SHP77 treated with DMSO at 0.1 percent for 48 hours (cell line): ENCODE measurements at places on chromosomes 16 and 17.

DNA sequence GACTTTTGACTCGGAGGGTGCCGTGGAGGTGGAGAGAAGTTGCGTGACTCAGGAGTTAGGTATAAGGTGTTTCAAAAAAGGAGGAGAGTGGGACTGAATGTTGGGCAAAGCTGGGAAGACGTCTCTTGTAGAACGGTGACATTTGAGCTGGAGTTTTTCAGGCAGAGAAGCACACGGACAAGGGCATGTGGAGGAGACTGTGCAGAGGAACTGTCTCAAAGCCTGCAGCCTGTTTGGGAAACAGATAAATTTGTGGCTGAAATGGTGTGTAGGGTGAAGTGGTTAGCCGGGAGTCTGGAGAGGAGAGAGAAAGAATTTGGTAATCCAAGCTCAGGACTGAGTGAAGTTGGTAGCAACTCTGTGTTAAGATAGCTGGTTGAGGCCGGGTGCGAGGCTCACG lies 9.8 kb downstream of the USP10 start:
- no peak for DNase-seq

DNA sequence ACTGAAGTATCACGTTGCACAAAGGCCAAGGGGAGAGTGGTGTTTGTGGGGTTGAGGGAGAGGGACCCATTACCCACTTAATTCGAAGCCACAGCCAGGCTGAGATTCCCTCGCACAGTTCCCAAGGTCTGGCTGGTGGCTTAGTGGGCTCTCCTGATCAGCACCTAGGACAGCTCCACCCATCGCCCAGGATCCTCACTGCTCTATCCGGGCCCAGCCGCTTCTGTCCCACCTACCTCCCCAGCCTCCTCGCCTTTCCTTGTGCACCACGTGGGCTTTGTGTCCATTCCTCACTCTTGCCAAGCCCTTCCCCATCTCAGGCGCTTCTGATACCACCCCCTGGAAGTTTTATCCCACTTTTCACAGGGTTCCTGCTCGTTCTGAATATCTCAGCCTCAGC lies 163.5 kb downstream of the CCT6B start:
- DNase-seq = no peak

DNA sequence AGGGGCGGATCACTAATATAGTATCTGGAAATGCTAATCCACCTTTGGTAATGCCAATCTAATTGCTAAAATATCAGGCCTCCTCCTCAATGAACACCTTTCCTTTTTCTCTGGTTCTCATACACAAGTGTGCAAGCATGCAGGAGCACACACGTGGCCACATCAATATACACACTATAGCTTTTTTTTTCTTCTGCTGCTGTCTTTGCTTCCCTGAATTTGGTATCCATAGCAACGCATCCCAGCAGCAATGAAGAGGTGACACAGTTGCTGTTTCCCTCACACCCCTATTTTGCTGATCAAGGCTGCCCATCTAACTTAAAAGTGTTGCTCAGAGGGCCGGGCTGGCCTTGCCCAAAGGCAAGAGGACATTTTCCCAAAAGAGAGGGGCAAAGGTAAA lies 15.4 kb downstream of the NOG start:
- DNase-seq = no peak

- no peak for DNase-seq
Observed at GRCh38 chr17:50511058-50511457, 2.8 kb downstream of the MYCBPAP start.

- no peak for DNase-seq
Observed at GRCh38 chr16:48011878-48012658, 143.7 kb downstream of the ABCC12 start.

DNA sequence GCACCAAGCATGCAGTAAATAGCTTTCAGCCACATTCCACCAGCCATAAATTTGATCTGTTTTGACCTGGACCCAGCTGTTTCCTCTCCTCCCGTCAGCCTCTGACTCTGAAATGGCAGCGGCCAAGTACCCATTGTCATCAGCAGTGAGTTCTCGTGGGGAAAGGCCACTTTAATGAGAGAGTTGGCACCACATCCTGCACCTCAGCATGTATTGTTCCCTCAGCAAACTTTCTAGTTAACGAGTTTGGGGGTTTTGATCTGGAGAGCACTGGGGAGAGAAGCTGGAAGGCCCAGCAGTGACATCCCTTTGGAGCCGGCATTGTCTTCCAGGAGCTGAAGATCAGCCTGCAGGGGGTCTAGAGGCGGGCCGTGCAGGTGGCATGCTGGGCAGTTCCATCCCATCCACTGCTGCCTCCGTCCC lies 84.9 kb downstream of the RPA1 start:
- DNase-seq = no peak

DNA sequence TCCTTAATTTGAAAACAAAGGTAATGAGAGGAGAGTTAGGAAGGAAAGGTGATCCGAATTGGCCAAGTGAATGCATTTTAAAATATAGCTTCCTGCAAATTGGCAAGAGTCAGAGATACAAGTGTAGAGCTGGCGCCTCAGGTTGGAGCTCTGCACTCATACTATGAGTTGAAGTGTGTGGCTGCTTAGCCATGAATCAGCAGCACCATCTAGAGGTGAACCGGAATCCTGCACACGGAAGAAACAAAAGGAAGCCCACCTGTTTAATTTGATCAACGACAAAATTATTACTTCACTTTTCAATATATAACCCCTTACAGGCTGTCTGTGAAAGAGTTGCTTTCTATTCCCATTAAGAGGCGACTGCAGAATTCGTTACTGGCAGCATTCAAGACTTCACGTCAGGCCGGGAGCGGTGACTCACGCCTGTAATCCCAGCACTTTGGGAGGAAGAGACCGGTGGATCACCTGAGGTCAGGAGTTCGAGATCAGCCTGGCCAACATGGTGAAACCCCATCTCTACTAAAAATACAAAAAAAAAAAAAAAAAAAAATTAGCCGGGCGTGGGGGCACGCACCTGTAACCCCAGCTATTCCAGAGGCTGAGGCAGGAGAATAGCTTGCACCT lies 1253.7 kb upstream of the CDH8 start:
- DNase-seq = peak; percentile 34

DNA sequence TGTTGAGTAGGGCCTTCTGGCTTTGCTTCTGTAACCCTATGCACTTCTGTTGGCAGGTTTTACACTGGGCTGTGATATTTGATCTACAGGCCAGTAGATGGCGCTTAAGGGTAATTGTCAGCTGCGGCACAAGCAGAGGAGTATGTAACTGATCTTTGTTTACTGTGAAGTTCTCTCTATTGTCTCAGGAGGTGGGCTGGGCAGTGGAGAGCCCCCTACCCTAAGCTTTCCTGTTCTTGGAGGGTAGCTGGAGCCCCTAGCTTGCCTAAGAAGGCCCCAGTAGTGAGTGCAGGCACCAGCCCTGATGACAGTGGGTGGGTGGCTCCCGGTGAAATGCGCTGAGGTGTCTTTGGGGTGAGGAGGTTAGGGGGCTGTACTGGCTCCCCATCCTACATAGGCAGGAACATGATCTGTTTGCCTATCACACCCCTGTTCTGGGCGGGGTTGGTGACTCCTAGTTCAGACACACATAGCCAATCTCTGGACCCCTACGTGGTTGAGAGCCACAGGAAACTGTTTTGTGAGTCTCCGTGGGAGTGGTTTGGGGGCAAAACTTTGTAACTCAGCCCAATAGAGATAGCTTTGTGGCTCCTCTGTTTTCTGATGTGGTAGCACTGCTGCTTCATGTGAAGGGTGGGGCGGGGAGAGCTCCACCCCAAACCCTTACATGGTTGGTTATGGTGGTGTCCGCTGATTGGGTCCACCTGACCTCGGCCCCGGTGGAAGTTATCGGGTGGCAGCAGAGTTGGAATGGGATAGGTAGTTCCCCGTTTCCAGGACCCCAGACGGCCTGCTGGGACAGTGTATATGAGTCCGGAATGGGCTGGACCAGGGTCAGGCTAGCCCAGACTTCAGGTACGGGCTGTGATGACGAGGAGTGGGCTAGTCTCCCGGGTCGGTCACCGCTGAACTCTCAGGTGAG lies 60.4 kb downstream of the SLFN11 start:
- peak; percentile 4 for DNase-seq

DNA sequence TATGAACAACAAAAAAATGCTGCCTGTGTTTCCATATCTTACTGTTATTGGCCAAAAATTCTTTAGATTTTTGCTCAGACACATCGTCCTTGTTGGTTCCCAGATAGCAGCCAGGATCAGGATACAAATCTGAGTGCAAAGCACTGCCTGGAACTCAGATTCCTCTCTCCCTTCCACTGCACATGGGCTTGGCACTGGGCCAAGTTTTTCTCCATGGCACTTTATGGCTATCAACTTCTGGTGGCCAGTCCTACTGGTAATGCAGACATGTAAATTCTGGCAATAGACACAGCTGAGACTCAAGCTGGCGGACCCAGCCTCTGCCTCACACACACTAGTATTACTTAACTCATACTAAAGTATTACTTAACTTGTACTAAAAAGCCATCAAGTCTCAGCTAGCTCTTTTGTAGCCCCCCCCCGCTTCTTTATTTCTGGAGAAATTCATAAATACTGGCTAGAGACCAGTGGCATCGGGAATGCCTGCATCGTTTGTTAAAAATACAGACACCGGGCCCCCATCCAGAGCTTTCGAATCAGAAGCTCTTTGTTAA lies 181.2 kb upstream of the COX10 start:
- DNase-seq = no peak

- DNase-seq = peak; percentile 62
Observed at GRCh38 chr17:15260376-15261257, 4.5 kb downstream of the PMP22 start.

DNA sequence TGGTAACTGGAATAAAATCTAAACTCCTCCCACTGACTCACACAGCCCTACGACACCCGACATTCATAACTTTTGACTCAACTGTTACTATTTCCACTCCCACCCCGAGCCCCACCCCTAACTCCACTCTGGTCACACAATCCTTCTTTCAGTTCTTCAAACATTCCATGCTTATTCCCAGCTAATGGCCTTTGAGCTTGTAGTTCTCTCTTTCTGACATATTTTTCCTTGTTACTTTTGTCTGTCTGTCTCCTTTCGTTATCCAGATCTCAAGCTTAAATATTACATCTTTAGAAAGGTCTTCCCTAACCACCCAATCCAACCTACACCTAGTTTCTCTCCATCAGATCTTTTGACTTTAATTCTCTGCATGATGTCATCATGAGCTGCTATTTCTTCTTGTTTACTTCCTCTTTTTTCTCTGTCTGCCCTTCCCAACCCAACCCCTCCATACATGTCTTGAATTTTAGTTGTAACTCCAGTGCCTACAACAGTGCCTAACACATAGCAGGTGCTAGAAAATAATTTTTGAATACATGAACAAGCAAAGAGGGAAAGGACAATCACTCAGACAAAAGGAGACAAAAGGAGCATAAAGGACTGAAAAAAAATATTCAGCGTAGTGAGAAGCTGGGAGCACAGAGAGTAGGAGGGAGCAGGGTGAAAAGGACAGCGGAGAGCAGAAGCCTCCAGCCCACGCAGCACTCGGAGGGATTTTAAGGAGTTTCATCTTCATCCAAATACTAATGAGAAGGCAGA lies 65.2 kb upstream of the SMIM36 start:
- no peak for DNase-seq

DNA sequence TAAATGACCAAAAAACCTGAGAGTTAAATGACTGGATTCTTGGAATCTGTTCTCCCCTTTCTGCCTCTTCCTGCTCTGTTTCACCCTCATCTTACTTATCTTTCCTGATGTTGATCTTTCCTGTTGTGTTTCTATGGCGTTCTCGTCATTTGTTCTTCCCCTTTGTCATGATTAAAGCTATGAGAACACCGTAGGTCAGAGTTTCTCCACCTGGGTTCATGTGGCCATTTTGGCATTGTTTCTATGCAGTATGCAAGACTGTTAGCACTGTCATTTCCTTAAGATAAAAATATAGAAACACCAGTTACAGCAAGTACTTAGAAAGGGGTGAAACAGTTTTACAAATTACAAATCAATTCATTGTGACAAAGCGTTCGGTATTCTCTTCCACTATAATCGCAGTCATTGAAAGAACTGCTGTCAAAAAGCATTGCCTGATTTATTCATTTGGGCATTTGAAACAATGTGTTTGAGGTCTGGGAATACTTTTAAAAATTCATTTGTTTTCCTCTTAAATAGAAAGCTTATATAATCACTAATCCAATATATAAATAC lies 166.0 kb downstream of the PHKB start:
- no peak for DNase-seq

DNA sequence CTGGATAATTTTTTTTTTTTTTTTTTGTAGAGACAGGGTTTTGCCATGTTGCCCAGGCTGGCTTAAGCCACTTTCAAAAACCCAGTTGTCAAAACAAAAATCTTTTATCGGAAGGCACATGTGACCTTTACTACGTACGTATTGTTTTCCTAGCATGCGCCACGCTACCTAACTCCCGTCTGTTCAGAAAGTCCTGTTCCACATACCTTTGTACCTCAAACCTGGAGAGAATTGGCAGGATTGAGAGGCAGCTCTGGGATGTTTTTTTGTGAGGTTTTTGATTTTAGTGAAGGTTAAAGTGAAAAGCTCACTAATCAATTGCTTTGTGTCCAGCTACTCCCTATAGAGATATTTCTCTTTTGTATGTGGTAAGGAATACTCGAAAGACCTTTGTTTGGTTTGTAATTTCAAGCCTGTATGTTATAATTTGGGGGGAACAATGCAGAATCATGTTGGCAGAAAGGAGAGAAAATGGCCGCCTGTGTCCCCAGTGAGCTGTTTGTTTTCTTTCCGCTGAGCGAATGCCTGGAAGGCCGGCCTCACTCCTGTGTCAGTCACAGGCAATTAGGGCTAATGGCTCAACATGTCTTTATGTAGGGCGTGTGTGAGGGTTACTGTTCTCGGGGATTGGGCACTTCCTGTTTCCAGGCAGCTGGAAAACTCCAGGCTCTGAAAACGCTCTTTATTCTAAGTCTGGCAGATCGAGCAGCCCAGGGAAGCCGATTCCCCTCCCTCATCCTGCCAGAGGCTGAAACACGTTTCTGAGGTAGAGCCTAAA lies 60.8 kb upstream of the CLEC18A start:
- no peak for DNase-seq

- no peak for DNase-seq
Observed at GRCh38 chr16:11903906-11904305, 11.8 kb downstream of the GSPT1 start.

- DNase-seq = no peak
Observed at GRCh38 chr17:82062076-82062983, 3.3 kb downstream of the DUS1L start.

DNA sequence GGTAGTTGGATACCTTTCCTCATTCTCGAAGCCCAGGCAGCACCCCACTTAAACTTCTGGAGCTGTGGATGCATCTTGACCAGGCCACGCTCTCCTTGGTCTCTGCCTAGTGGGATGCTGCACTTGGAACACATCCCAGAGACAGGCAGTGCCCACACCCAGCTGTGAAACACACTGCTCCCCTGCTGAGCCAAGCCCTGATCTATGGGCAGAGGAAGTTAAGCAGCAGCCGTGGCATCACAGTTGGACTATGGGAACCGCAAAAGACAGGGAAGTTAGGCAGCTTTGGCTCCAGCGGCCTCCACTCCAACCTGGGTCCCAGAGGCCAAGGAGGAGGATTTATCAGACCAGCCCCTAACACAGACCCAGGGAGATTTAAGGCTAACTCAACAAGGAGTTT lies 284.8 kb upstream of the CCL2 start:
- no peak for DNase-seq

- peak; percentile 26 for DNase-seq
Observed at GRCh38 chr17:42405963-42406495, 17.0 kb downstream of the CAVIN1 start.
